Fibroblast of skin of right biceps (primary cell): ENCODE measurements at places on chromosomes 4 and X.

DNA sequence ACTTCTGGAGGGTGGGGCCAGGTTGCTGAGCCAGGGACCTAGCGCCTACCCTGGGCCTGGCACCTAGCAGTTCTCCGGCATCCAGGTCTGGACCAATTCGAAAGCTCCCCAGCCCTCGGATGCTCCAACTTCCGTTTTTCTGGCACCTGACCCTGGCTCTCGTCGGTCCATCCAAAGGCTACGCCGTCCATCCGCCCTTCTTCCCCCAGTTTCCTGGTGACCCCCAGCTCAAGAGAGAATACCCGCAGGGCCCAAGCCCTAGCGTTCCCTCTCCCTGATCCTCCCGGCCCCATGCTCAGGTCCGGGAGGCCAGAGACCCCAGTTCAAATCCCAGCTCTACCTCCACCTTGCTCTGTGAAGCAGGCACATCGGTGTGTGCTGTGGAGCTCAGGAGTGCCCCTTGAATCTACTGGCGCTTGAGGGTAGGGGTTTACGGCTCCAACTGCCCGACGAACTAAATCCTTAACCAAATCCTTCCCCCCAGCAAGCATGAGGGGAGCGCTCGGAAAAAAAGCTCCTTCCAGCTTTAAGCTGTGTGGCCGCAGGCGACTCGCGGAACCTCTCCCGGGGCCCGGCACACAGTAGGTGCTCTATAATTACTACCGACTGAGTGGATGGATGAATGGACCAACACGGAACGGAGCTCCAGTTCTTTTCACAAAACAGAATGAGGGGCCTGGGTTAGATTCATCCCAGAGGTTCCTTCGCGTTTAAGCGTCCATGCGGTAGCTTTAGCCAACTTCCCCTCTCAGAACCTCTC, 1.1 kb downstream of the CRMP1 start:
- DNase-seq = no peak

DNA sequence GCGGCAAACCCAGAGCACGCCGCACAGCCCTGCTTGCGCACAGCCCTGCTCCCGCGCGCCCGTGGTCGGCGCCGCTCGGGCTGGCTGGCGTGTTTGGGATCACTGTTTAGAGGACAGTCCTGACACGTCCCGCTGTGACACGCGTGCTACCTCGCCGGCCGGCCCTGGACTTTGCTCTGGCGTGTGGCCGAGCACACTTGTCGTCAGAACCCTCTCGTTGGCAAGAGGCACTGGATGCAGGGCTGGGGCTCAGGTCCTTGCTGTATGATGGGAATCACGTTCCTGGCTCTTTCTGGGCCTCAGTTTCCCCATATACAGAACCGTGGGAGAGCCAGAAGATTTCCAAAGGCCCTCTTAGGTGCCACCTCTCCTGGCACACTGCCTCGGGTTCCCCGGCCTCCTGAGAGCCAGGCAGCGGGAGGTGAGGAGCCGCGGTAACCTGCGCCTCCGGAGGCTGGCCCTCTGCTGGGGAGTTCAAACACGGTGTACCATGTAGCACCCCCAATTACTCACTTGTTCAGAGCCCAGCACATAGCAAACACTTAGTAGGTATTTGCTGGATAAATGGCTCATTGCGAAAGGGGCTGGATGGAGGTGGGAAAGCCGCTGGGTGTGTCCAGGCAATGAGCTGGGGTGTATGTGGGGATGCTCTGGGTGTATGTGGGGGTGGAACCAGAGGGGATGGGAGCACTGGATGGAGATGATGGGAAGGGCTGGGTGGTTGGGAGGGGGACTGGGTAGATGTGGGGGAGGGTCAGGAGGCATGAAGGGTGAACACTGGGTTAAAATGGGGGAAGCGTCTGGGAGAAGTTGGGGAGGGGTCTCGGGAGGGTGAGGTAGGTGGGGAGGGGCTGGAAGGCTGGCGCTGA, 76.6 kb downstream of the HTRA3 start:
- no peak for DNase-seq

GRCh38 chr4:28744066-28744465, 1883.4 kb downstream of the STIM2 start:
- peak; percentile 0 for DNase-seq

- no peak for DNase-seq
Measured at GRCh38 chrX:85303544-85303943, 59.8 kb downstream of the ZNF711 start.

GRCh38 chr4:153292897-153293741, 51.4 kb upstream of the MND1 start:
- DNase-seq = no peak

DNA sequence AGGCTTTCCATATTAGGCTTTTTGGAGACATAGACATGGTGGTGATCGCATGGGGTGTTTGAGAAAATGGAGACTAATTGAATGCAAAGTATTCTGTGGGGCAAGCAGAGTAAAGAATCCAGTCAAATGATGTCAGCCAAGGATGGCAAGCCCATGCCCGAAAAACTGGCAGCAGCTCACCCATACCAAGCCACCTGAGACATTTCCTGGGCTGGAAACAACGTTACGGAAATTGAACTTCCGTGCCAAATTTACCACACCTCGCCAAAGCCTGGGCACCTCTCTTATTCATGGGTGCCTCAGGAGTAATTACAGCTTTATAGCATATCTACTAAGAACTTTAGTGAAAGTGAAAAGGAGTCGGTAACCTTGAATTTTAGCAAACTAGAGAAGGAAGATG, 166.4 kb downstream of the CBR4 start:
- DNase-seq = no peak

GRCh38 chr4:15765391-15765790, 12.7 kb upstream of the CD38 start:
- no peak for DNase-seq

GRCh38 chrX:68443155-68443868, 10.0 kb upstream of the OPHN1 start:
- DNase-seq = peak; percentile 76

DNA sequence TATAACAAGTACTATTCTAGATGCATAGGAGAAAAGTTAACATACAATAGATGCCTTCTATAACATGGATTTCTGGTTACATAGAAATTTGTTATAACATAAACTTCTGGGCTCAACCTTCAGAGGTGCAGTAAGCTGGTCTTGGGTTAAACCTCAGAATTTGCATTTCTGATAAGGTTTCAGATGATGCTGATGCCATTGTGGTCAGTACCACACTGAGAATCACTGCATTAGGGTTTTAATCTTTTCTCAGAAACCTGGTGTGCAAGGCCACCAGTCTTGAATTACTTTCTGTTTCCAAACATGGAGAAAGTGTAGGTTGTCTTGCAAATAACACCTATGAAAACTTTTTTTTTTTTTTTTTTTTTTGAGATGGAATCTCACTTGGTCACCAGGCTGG, 146.2 kb downstream of the SPOCK3 start:
- DNase-seq = no peak

GRCh38 chrX:38970845-38971244, 169.6 kb downstream of the MID1IP1 start:
- DNase-seq = no peak

- no peak for DNase-seq
Measured at GRCh38 chr4:114976901-114977300, 136.5 kb downstream of the NDST4 start.

GRCh38 chrX:12894074-12895030, 12.1 kb upstream of the TLR8 start:
- DNase-seq = peak; percentile 33

DNA sequence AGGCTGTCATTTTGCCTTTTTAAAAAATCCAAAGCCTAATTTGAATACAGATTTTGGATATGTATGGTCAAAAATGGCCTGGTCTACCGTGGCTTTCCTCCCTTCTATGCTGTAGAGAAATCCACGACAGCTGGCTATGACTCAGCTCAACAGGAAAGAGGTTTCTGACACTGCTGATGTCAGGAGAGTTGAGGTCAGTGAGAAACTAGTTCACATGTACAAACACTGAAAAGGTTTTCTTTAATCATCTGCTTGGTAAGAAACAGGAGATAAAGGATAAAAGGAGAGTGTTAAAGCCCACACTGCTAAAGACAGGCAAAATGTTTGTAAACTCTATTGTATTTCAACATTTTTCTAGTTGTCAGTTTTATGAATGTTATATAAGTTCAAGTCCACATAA, 113.9 kb downstream of the NYX start:
- peak; percentile 71 for DNase-seq

DNA sequence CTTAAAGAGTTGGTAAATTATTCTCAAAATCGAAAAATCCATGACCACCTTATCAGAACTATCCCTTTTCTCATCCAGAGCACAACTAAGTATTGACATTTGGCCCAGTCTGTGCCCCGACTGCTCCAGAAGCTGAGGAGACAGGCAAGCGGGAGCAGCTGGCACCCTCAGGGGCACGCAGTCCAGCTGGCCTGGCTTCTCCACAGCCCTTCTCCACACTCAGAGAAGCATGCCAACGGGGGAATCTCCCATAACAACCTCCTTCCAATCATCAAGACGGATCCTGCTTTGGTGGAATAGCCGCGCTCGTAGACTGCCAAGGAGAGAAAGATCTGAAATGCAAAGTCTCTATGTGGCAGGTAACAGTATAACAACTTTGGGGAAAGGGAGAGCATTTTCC, 85.4 kb downstream of the AFAP1 start:
- DNase-seq = no peak

GRCh38 chr4:165512424-165512823, 133.6 kb downstream of the CPE start:
- no peak for DNase-seq
